ENCODE measurements at places on chromosomes 5 and 9.

DNA sequence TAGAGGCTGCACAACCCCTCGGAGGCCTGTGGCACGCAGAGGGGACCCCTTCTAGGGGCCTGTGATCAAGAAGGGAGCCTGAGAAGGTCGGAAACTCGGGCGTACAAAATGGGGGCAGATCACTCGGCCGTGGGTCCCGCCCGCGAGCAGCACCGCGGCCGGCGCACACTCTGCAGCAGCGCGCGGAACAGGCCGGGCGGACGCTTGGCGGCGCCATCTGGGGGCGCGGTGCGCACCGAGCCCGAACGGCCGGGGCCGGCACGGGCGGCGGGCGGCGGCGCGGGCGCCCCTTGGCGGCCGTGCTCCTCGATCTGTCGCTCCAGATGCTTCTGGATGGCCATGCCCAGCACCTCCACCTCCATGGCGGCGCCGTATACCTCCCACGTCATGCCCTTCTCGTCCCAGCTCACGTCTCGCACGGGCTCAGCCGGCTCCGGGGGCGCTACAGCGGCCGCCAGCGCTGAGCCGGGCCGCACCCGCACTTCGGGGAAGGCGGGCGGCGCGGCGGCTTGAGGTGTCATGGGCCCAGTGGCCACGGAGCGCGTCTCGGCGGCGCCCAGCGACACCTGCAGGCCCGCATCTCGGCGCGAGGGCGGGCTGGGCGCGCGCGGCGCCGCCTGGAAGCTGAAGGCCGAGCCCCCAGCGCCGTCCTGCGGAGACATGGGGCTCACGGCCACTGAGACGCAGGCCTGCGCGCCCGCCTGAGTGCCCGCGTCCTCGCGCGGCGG is 13.1 kb downstream of the GPRIN1 start:
- no peak for DNase-seq
- no peak overlapping the region for H3K4me3 ChIP-seq
- peaks cover 68% of the 10 kb centered on the region for H3K36me3 ChIP-seq
- peaks cover 2% of the 10 kb centered on the region for H3K4me1 ChIP-seq
- H3K27me3 ChIP-seq, result no peaks in the 10 kb centered on the region

DNA sequence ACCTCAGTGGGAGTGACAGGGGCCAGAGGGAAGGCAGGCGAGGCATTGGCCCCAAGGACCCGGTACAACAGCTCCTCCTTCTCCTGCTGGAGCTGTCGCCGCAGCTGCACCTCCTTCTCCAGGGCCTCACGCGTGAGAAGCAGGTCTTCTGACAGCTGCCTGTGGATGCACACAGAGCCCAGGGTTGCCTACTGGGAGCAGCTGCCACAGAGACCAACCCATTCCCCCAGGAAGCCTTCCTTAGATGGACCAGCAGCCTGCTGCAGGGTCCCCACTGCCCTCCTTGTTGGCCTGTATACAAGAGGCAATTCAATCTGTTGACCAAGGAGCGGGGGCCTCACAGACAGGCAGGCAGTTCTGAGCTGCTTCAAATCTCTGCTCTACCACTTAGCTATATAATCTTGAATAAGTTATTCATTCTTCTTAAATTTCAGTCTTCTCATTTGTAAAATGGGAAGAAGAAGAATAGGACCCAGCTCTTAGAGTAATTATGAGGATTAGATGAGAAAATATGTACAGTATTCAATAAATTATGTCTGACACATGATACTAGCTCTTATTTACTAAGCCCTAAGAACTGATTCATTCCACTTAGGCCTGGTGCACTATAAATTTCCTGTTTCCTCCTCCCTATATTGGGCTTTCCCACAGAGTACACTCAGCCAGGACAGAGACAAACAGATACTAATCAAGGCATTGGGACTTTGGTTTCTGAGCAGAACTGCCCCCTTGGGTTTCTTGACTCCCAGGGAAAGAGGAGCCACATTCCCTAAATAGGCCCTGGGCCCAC is 26.1 kb upstream of the ANXA6 start:
- H3K27ac ChIP-seq, result no peak overlapping the region
- H3K27me3 ChIP-seq, result no peaks in the 10 kb centered on the region
- peaks cover 3% of the 10 kb centered on the region for H3K4me1 ChIP-seq
- DNase-seq, result no peak

DNA sequence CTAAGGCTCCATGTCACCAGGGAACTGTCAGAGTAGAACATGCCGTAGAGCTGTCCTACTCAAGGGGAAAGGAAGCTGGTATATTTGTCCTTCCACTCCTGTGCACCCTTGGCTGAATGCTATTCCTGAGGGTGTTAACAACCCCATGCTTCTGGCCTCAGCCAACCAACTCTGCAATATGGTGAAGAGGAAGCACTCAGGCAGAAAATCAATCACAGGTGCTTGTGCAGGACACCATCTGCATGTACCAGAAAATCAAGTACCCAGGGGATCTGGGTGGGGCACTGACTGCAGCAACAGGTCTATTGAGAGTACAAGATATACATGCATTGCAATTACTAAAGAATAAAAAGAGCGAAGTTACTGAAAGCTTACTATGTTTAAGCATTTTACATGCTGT is 51.4 kb upstream of the NEK6 start:
- no peak overlapping the region for H3K4me3 ChIP-seq
- H3K27me3 ChIP-seq, result no peaks in the 10 kb centered on the region
- H3K27ac ChIP-seq, result no peak overlapping the region
- H3K4me1 ChIP-seq, result no peaks in the 10 kb centered on the region

DNA sequence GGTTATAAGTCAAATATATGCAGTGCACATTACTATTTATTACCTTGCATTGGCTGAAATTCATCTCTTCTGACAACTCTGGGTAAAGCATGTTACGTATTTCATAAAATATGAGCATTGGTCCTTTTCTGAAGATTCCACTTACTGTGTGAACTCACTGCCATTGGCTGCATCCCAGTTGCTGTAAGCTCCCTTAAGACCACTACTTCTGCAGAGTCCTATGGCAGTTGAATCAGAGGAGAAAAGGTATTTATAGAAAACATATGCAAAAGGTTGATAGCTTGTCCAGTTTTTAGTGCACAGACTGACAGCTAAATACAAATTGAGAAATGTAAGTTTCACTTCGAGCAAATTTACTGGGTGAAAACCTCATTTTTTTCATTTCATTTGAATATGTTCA is 394.6 kb upstream of the ARRDC3 start:
- H3K36me3 ChIP-seq, result no peaks in the 10 kb centered on the region
- no peaks in the 10 kb centered on the region for H3K4me1 ChIP-seq
- H3K27me3 ChIP-seq, result no peaks in the 10 kb centered on the region
- DNase-seq, result no peak
- no peak overlapping the region for H3K27ac ChIP-seq

GRCh38 chr5:67799732-67800234 is 415.8 kb upstream of the PIK3R1 start:
- no peak for DNase-seq
- no peaks in the 10 kb centered on the region for H3K36me3 ChIP-seq
- H3K27me3 ChIP-seq, result no peaks in the 10 kb centered on the region
- H3K4me1 ChIP-seq, result no peaks in the 10 kb centered on the region
- no peak overlapping the region for H3K4me3 ChIP-seq

GRCh38 chr5:142827934-142828576 is 57.9 kb downstream of the ARHGAP26 start:
- DNase-seq, result no peak
- H3K27ac ChIP-seq, result no peak overlapping the region
- H3K4me1 ChIP-seq, result no peaks in the 10 kb centered on the region
- H3K4me3 ChIP-seq, result no peak overlapping the region
- no peaks in the 10 kb centered on the region for H3K27me3 ChIP-seq

DNA sequence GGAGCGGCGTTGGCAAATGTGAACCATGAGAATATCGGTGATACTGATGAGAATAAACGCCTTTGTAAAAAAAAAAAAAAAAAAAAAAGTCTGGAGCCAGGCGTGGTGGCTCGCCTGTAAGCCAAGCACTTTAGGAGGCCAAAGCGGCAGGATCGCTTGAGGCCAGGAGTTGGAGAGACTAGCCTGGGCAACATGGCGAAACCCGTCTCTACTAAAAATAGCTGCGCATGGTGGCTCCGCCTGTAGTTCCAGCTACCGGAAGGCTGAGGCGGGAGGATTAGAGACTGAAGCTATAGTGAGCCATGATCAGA is 425 bp upstream of the NFX1 start:
- peak overlapping the region; percentile 99 for H3K27ac ChIP-seq
- H3K36me3 ChIP-seq, result peaks cover 3% of the 10 kb centered on the region
- H3K27me3 ChIP-seq, result no peaks in the 10 kb centered on the region
- no peak for DNase-seq
- H3K4me1 ChIP-seq, result peaks cover 22% of the 10 kb centered on the region
- H3K4me3 ChIP-seq, result peak overlapping the region; percentile 86

DNA sequence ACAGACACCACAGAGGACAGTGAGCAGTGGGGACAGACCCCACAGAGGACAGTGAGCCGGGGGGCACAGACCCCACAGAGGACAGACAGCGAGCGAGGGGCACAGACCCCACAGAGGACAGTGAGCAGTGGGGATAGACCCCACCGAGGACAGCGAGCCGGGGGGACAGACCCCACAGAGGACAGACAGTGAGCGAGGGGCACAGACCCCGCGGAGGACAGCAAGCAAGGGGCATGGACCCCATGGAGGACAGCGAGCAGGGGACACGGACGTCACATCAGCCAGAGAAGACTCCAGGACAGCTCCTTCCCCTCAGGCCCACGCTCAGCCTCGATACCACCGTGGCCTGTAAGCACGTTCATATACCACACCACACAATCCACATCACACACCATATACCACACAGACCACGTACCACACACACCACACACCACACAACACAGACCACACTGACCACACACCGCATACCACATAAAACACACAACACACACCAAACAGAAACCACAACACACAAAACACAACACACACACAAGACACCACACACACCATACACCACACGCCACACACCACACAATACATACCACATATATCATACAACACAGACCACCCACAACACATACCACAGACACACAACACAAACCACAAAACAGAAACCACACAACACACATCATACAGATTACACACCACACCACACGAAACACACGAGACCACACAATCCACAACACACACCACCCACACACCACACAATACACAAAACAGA is 5.2 kb upstream of the ZDHHC11 start:
- DNase-seq, result no peak
- no peak overlapping the region for H3K27ac ChIP-seq
- peaks cover 24% of the 10 kb centered on the region for H3K36me3 ChIP-seq
- no peaks in the 10 kb centered on the region for H3K4me1 ChIP-seq
- H3K27me3 ChIP-seq, result no peaks in the 10 kb centered on the region

GRCh38 chr5:173574983-173575382 is 41.5 kb downstream of the BOD1 start:
- no peak for DNase-seq
- H3K36me3 ChIP-seq, result no peaks in the 10 kb centered on the region
- H3K27ac ChIP-seq, result no peak overlapping the region
- no peak overlapping the region for H3K4me3 ChIP-seq
- H3K27me3 ChIP-seq, result peaks cover 3% of the 10 kb centered on the region

- no peaks in the 10 kb centered on the region for H3K4me1 ChIP-seq
- H3K27me3 ChIP-seq, result no peaks in the 10 kb centered on the region
- DNase-seq, result no peak
- H3K27ac ChIP-seq, result no peak overlapping the region
- no peak overlapping the region for H3K4me3 ChIP-seq
- H3K36me3 ChIP-seq, result no peaks in the 10 kb centered on the region
These were observed 483.4 kb downstream of the SPATA31A7 start for GRCh38 chr9:61673247-61673646.

DNA sequence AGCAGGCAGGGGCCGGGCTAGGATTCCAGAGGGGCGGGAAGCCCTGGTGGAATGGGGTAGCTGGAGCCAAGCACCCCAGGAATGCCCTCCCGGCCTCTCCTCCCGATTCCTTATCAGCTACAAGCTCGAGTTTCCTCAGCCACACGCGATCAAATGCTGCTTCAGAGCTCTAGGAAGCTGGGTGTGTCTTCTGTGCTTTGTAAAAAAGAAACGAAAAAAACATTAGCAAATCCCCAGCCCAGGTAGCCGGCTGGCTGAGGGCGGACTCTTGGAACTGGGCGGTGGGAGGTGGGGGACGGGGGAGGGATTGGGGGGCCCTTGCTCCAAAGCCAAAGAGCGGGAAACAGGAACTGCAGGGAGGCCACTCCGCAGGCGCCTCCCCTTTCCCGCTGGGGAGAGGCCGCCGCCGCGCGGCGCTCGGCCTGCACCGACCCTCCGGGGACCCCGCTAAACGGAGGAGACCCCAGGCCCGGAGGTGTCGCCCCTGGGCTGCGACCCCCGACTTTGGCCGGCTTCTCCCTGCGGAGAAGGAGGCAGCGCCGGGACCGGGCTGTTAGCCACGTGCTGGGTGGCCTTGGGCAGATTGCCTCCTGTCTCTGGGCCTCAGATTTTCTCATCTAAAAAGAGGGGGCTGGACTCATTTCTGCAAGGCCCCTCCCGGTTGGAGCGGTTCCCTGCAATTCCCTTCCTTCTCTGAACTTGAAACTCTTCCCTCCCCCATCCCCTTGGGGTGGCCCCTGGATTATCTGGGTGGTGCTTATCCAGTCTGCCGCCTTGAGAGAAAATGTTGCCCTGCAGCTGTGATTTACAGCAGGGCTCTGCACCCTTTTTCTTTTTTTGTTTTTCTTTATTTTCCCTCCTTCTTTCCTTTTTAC is 40.9 kb upstream of the FABP6 start:
- H3K4me1 ChIP-seq, result peaks cover 10% of the 10 kb centered on the region
- H3K36me3 ChIP-seq, result no peaks in the 10 kb centered on the region
- H3K27ac ChIP-seq, result no peak overlapping the region
- H3K27me3 ChIP-seq, result no peaks in the 10 kb centered on the region

DNA sequence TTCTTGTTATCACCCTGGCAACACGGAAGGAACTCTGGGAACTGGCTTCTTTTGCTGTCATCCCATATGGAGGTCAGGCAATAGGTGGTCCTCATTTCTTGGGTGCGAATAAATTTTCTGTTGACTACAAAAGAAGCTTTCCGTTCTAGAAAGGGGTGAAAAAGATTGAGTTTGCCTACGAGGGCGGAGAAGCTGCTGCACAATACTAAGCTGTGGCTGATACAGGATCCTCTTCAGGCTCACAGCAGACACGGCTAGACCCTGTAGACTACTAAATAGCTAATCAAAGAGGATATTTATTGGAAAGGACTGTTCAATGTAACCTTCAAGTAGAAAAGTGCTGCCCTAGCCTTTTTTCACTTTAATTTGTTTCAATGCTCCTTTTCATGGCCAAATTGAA is 58.1 kb downstream of the TJP2 start:
- no peak overlapping the region for H3K4me3 ChIP-seq
- peaks cover 4% of the 10 kb centered on the region for H3K36me3 ChIP-seq
- peak; percentile 17 for DNase-seq
- no peaks in the 10 kb centered on the region for H3K27me3 ChIP-seq

All from spinal cord (tissue), 10 donors.